CD4-positive, alpha-beta T cell (primary cell): ENCODE measurements at places on chromosomes 6 and 20.

GRCh38 chr6:38716825-38717224 lies 1.7 kb downstream of the DNAH8 start:
- DNase-seq: no peak

- no peak for DNase-seq
Observed at GRCh38 chr6:156687789-156688619, 89.2 kb upstream of the ARID1B start.

DNA sequence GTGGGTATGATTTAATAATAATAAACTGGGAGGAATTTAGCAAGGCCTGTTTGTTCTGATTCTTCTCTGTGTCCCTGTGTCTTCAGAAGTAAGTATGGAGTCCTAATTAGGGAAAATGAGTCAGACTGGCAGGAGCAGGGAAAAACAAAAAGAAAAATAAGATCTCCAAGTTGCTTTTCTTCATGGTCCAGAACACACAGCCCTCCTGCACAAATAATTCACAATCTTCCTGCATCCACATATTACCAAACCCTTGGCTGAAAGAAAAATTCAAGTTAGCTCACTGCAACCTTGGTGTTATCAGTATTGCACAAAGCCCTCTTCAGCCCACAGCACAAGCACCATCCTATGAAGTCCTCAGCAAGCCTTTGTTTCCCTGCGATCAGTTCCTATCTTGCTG lies 142.0 kb upstream of the LAMA2 start:
- no peak for DNase-seq

DNA sequence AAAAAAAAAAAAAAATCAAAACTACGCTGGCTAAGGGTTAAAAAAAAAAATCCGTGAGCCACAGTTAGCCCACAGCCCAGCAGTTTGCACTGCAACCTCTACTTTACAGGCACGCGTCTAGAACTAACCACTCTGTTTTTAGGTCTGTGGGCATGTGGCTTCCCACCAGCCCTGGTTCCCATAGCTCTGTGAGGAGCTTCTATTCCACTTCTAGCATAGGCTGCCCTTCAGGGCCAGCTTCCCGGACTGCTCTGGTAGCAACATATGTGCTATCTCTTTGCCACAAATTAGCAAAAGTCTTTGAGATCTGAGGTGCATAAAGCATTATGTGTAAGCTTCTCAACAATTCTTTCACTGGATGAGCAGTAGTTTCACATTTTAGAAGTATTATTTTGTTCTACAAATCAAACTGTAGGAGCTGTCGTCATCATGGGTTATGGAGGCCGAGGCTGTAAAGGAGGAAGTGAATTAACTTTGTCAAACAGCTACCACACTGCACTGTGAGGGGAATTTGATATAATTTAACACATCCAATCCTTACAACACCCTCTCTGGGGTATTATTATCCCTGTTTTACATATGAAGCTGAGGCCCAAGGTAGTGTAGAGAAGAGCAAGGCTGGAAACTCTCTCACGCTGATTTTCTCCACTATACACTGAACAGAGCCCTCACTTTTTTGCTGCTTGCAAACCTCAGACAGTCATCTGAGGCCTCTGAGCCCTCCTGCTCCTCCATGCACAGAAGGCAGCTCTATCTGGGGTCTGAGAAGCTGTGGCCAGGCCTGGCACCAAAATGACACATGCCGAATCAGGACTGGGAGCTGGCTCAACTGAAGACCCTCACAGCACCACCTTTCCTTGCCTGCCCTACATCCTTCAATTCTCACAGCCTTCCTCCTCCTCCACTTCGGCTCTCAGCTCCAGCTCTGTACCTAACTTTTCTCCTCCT lies 35.4 kb downstream of the MAN1A1 start:
- DNase-seq: no peak

DNA sequence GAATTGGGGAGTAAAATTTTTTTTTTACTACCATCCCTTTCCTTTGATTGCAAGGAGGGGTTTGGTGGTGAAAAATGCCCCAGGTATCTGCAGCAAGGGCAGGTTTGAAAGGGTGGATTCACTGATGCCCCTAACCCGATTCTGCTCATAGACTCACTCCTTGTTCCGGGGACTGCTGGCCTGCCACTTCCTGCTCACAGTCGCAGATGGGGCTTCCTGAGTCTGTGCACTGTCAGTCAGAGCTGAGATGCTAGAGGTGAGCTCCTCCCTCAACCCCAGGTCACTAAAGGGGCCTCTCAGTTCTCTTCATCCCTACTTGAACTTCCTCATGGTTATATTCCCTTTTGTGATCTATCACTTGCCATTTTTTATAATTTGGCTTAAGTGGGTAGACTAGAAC lies 357.9 kb downstream of the FARS2 start:
- peak; percentile 36 for DNase-seq

DNA sequence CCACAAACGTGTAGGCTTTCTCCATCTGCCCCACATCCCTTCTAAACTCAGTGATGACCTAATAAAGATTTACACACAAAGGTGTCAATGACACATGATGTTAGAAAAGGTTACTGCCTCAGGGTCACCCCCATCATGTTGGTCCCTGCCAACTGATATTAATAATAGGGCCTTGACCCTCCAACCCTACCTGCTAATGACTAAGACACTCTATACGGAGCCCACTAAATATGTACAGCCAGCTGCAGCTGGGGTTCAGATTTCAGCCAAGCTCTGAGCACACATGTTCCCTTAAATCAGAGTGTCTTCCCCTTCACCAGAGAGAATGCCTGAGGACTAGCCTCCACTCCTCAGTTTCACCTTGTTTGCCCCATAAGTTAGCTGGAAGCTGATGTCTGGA lies 67.4 kb upstream of the SNRPB2 start:
- DNase-seq: no peak

GRCh38 chr6:109183109-109183650 lies 87.9 kb downstream of the CEP57L1 start:
- DNase-seq: no peak

DNA sequence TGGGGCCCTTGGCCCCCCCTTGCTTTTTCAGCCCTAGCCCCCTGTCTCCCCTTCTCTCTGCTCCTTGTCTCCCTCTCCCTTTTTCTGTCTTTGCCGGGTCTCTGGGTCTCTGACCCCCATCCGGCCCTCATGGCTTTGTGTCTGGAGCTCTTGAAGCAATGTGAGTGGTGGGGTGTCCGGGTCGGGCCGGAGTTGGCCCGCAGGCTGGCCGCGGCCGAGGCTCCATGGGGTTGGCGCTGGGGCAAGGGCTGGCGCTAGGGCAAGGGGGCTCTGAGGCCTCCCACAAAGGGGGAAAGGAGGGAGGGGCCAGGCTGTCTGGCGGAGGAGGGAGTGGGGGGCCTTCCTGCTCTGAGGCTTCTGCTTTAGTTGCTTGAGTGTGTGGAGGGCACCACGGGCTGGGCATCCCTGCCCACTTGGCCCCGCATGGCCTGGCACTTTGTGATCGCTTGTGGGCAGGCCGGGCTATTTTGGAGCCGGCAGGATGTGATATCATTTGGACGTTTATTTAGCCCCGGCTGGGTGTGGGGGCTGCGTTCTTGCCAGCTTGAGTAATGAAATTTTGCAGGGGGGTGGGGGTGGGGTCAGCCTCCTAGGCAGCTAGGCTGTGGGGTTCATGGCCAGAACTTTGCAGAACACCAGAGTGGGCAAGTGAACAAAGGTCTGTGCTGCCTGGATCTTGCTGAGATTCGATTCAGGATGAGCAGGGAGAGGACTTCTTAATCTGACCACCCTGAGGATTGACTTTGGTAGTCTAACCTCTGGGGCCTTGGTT lies 78.7 kb upstream of the MYL9 start:
- no peak for DNase-seq

- DNase-seq: no peak
Observed at GRCh38 chr6:29336269-29336668, 32.4 kb downstream of the OR5V1 start.
